SW480 (cell line): ENCODE measurements at places on chromosomes 11 and 22.

- no peak for DNase-seq
Measured at GRCh38 chr22:43440556-43440955, 28.7 kb downstream of the MPPED1 start.

DNA sequence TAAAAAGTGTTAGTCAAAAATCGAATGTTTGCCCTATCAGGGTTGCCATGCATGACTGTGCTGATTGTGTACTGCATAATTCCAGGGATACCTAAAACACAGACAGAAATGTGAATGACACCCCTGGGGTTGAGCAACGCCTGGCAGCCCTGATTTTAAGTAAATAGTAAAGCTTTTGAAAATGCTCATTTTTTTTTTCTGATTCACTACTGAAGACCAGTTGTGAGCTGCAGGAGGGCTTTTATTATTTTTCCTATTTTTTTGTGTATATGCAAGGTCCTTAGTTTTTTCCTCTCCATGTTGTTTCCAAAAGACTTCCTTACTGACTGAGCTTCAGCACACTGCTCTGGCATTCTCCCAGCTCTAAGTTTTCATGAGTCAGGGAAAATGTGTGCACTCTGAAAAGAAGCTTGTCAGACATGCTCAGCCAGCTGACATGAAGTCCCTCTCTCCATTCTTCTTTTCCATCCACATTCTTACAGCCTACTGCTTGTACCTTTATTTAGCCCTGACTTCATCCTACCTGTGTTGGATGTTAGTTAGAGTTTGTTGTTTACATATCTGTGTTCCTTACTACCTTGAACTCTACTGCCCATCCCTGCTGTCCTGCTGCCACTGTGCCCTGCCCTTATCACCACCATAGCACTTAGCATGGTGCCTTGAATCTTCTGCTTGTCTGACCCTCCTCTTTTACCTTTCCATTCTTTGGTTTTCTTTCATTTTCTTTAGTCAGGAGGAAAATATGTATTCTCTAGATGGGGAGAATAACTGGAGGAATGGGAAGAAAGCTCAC is 79.5 kb downstream of the HORMAD2 start:
- DNase-seq, result no peak

GRCh38 chr11:56486801-56487200 is 4.4 kb downstream of the OR5M8 start:
- DNase-seq, result no peak

DNA sequence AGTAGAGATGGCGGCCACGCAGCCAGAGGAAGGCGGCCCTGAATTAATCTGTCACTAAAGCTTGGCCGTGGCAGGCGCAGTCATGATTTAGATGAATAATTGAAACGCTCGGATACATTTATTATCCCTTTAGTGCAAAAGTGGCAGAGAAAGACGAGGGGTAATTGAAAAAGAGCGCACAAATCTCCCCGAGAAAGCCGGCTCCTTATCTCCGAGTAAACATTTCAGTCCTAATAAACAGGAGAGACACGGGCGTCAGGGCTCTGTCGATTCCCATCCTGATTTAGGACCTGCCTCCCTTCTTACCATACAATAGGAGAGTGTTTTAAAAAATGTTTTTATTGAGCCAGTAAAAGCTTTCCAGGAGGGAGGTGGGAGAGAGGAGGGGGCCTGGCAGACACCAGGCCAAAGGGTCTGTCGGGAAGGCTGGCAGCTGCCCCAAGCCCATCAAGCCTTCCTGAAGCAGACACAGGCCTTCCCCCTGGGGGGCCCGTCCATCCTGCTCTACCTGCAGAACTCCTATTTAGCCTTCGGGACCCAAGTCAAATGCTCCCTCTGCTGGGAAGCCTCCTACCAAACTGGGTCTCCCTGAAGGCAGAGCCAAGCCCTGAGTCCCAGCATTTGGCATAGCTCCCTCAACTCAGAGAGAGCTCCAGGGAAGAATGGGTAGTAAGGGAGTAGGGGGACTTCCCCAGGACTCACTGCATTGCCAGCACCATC is 22.8 kb downstream of the OTUB1 start:
- no peak for DNase-seq

- DNase-seq, result peak; percentile 34
Measured at GRCh38 chr22:35299217-35299672, 449 bp upstream of the TOM1 start.

- DNase-seq, result peak; percentile 17
Measured at GRCh38 chr11:70399681-70400112, 1.4 kb downstream of the CTTN start.

DNA sequence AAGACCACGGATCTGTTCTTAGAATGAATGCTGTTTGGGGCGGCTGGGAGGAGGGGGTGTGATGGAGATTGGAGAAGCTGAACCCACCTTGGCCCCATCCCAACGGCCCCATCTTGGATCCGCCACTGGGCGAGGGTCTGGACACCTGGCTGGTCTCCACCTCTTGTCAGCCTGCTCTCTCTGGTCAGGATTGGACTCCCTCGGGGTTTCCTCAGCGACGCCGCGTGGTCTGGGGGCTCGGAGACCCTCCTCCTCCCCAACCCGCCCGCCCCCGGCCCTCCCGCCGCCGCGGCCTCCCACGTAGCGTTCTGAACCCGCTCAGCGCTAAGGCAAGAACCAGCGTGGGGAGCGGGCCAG is 4.3 kb upstream of the FLI1 start:
- DNase-seq, result no peak
